Activated CD8-positive, alpha-beta T cell treated with anti-CD3 and anti-CD28 coated beads for 36 hours (primary cell): ENCODE measurements at places on chromosomes 2 and 18. TPM values are rescaled to one million over a fixed set of nuclear protein-coding genes. Genes with fewer than 3 reads are reported as not detected.

Gene CIB4
- not detected for total RNA-seq

Gene GPR155
- 13.3 TPM for total RNA-seq

Gene SLC11A1
- 0.23 TPM for total RNA-seq

Gene PSMD14
- total RNA-seq, result 93.0 TPM

Gene SERPINB3
- total RNA-seq, result not detected
